Left renal cortex interstitium (tissue), 4 donors: ENCODE measurements at places on chromosomes 6 and 20.

- no peak for DNase-seq
These were observed 7.3 kb upstream of the ARMC2 start for GRCh38 chr6:108840919-108841318.

GRCh38 chr6:133396233-133396983 is 155.3 kb downstream of the EYA4 start:
- no peak for DNase-seq

- DNase-seq: no peak
These were observed 78.3 kb upstream of the TIAM2 start for GRCh38 chr6:154916857-154917256.

DNA sequence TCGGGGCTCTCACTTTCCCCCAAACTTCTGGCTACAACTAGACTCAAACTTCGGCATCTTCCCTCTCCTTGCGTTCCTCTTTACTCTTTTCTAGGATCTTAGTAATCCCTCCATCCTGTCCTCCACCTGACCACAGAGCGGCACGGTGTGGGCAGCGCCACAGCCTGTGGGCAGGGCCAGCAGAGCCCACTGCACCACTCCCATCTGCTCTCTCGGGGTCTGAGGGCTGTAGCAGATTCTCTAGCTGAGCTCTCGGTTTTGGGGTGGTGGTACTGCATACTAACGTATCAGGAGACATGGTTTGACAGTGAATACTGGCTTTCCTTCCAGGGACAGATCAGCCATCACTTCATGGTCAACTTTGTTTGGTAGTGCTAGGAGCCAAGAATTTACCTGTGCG is 57.4 kb downstream of the EZR start:
- no peak for DNase-seq

- DNase-seq: no peak
These were observed 27.2 kb upstream of the SRSF6 start for GRCh38 chr20:43430265-43431133.

- DNase-seq: no peak
These were observed 41.6 kb downstream of the NFATC2 start for GRCh38 chr20:51500936-51501335.

GRCh38 chr20:60365882-60366281 is 407.7 kb downstream of the CDH26 start:
- DNase-seq: no peak

DNA sequence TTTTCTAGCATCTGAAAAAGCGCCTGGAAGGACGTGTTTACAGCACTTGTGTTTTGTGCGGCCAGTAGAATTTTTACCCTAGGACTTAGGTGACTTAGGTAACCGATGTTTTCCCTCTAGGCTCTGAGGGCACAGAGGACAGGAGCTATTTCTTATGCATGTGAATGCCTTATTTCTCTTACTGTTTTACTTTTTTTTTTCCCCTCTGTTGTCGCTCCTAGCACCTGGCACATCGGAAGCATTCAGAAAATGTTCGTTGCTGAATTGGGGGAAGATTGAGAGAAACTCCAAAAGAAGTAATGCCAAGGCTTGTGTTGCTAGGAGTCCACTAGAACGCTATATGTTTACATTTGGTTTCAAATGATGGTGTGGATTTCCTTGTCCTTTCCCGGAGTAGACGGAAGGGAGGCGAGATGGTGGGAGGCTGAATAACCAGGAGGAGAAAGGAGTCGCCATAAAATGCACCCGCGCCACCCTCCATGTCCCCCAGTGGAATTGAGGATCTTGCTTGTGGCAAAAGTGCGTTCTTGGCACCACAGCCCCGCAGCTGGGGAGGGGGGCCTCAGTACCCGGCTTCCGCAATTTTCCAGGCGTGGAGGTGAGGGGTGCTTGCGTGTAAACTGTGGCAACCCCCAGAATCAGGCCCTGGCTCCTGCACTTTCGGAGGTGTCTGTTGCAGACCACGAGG is 6.9 kb downstream of the OLIG3 start:
- no peak for DNase-seq

GRCh38 chr20:10322073-10323012 is 103.7 kb downstream of the SNAP25 start:
- DNase-seq: no peak

GRCh38 chr6:21382821-21383449 is 210.6 kb upstream of the SOX4 start:
- DNase-seq: no peak
